Activated CD4-positive, alpha-beta T cell treated with anti-CD3 and anti-CD28 coated beads for 4 hours (primary cell): ENCODE measurements at places on chromosomes 3 and 15.

DNA sequence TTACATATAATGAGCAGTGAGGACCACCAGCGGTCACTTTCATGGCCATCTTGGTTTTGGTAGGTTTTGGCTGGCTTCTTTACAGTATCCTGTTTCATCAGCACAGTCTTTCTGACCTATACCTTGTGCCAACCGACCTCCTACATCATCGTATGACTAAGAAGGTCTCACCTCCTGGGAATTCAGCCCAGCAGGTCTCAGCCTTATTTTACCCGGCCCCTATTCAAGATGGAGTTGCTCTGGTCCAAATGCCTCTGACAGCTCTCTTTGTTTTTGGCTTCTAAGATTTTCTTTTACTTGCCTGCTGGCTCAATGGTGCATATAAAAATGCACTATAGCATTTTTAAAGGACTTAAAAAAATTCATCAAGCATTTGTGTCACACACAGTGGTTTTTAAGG is 3.2 kb upstream of the MME start:
- DNase-seq = no peak

DNA sequence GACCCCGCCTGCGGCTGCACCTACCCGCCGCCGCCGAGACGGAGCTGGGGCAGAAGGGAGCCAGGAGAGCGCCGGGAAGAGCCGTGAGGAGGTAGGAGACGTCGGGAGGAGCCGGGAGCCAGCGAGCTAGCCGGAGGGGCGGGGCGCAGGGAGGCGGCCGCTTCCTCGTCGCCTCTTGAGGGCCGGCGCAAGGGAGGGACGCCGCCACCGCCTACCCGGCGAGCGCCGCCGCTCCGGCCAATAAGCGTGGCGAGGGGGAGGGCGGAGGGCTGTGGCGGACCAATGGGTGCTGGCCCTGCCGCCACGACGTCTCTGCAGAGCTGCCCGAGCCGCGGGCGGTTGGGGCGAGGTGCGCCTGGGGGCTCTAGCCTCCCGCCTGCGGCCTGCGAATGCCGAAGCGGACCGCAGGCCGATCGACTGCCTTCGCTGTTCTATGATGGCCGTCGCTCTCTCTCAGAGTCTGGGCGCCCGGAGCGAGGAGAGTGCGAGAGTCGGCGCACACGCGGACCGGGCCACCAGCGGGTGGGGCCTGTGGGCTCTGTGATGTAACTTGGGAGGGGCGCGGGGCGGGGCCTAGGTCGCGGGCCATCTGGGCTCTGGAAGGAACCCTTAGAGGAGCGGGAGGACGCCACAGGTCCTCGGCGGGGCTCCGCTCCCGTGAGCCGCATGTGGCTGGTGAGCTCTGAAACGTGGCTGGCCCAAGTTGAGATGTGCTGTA is 72.7 kb upstream of the MAP4 start:
- DNase-seq = peak; percentile 94

- peak; percentile 83 for DNase-seq
Observed at GRCh38 chr3:46987743-46988401, 8.4 kb downstream of the NBEAL2 start.

GRCh38 chr3:13540297-13540995 is 8.5 kb upstream of the FBLN2 start:
- DNase-seq = no peak

- DNase-seq = no peak
Observed at GRCh38 chr3:66165660-66166059, 55.1 kb upstream of the SLC25A26 start.

GRCh38 chr3:57061556-57061955 is 1.1 kb downstream of the SPATA12 start:
- no peak for DNase-seq

GRCh38 chr3:81764665-81765064 is 3.2 kb upstream of the GBE1 start:
- no peak for DNase-seq

- DNase-seq = no peak
Observed at GRCh38 chr15:22968366-22968765, 11.8 kb downstream of the CYFIP1 start.

GRCh38 chr3:15635121-15635661 is 33.6 kb downstream of the BTD start:
- no peak for DNase-seq

DNA sequence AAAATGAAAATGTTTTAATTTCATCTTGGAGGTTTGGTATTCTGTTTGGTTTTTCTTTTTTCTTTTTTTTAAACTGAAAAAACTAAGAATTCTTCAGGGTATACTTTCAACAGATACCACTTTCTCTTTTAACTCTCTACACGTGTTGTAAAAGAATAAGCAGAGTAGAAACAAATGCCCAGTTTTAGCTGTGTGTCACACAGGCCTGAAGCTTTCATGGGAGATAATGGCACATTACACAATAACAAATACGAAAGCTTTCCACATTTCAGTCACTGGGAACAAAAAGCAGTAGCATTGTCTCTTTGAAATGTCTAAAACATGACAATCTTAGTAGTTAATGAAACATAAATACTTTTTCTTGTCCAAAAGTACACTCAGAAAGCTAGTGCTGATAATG is 818.5 kb downstream of the TBL1XR1 start:
- no peak for DNase-seq

GRCh38 chr15:101496198-101496986 is 6.9 kb upstream of the PCSK6 start:
- DNase-seq = no peak
